Keratinocyte (primary cell): ENCODE measurements at places on chromosomes 7 and 10. TPM values are rescaled to one million over a fixed set of nuclear protein-coding genes. Genes with fewer than 3 reads are reported as not detected.

Gene KNDC1
- polyA plus RNA-seq = 0.02 to 0.32 TPM (median 0.20 TPM) in 3 replicates

Gene TMEM196
- polyA plus RNA-seq = not detected in 3 replicates

Gene NODAL
- 0.30 to 0.46 TPM (median 0.45 TPM) in 3 replicates for polyA plus RNA-seq

Gene PRSS37
- polyA plus RNA-seq = not detected in 3 replicates

Gene HYAL4
- 0.25 to 0.39 TPM (median 0.26 TPM) in 3 replicates for polyA plus RNA-seq

Gene CYP2C19
- polyA plus RNA-seq = 0.03 TPM in 1 of 3 replicates, not detected in the others

Gene GLI3
- polyA plus RNA-seq = 2.0 to 3.7 TPM (median 3.6 TPM) in 3 replicates

Gene CPEB3
- polyA plus RNA-seq = 0.20 to 0.47 TPM (median 0.39 TPM) in 3 replicates

Gene ASB10
- not detected in 3 replicates for polyA plus RNA-seq

GRCh38 chr7:142788303-142789289 lies 17.8 kb downstream of the PRSS2 start:
- H3K36me3 ChIP-seq = no peaks in the 10 kb centered on the region
- DNase-seq = no peak
- no peaks in the 10 kb centered on the region for H3K27me3 ChIP-seq
- H3K4me3 ChIP-seq = no peak overlapping the region
- H3K4me1 ChIP-seq = no peaks in the 10 kb centered on the region

DNA sequence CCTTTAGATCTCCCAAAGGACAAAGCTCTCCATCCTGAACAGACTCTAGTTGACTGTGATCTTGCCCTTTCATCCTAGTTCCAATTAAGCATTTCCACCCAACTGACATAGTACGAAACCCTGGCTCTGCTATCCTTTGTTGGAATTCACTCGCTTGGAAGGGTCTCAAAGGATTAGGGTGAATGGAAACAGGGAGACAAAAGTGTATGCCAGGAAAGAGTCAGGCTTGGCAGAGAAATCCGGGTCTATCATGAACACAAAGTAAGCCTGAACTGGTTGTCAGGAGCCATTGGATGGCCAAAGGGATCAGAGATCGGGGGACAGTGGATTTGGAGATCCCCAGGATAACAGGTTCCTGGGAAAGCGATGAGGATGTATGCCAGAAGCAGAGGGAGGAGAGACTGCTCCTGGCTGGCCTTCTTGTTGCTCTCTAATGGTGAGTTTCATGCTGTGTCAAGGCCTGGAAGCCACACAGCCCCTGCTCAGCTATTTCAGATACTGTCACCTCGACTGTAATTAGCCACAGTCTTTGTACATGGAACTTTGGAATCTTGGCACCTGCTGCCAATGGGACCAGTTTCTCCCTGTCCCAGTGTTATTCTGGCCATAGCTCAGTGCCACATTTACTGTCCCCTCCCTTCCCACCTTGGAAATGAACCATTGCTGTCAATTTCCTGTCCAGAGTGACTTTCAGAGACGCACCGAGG lies 1168.7 kb upstream of the AUTS2 start:
- H3K27me3 ChIP-seq = no peaks in the 10 kb centered on the region
- no peaks in the 10 kb centered on the region for H3K4me1 ChIP-seq
- no peak overlapping the region for H3K27ac ChIP-seq
- H3K4me3 ChIP-seq = no peak overlapping the region
- no peak for DNase-seq

DNA sequence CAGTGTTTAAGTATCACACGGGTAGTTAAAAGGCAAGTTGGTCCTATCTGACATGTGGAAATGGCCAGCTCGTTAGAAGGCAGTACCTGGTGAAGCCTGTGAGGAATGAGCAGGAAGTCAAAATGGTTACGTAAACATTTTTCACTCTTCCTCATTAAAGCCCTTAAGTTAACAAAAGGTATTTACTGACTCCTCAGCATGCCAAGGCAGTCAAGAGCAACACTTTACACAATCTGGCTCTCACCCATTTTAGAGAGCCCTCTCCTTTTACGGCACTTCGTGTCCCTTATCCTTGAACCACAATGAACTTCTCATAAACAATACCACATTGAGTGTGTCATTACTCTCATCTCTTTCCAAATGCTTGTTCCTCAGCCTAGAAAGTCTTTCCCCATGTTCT lies 11.0 kb upstream of the RSBN1L start:
- H3K27me3 ChIP-seq = no peaks in the 10 kb centered on the region
- peaks cover 8% of the 10 kb centered on the region for H3K4me1 ChIP-seq
- DNase-seq = no peak
- H3K36me3 ChIP-seq = peaks cover 5% of the 10 kb centered on the region
- H3K27ac ChIP-seq = peak overlapping the region; percentile 1

DNA sequence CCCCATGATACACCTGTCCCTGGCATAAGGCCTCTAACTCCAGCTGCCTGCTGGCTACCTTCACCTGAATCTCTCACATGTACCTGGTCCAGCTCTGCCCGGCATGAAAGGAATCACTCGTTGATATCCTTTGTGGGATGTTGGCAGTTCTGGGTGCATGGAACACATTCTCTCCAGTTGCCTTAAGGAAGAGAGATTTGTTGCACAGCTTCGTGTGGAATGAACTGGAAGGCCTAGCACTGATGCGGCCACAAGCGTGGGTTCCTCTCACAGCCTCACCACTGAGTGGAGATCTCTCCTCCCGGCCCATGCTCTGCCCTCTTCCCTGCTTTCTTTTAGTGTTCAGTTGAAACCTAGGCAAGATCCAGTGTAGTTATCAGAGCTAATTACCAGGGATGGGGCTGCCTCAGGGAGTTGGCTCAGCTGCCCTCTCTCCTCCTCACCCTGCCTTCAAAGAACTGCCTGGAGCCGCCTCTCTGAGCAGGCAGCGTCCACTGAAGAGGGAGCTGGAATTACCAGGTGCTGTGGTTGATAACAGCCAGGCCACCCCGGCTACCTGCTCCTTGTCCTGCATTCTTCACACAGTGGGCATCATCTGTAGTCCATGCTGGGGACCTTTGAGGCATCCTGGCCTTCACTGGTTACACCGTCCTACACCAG lies 194.3 kb downstream of the CCDC3 start:
- no peaks in the 10 kb centered on the region for H3K36me3 ChIP-seq
- H3K27ac ChIP-seq = no peak overlapping the region
- H3K4me3 ChIP-seq = no peak overlapping the region
- H3K4me1 ChIP-seq = no peaks in the 10 kb centered on the region
- DNase-seq = no peak
- H3K27me3 ChIP-seq = no peaks in the 10 kb centered on the region

DNA sequence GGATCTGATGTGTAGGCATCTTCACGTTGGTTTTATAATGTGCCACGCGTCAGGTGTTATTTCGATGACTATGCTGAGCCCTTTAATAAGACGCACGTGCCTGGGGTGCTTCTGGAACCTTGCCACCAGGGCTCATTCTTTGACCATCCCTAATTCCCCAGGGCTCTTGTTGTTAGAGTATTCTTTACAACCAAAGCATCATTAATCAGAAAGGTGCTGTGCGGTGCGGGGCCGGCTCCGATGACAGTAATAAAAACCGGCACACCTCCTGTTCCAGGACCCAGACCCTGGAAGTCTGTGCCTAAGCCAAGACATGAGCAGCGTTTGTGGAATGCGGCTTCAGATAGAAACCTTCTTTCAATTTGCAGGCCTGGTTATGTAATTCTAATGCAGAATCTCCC lies 58.4 kb downstream of the MGMT start:
- H3K4me3 ChIP-seq = peak overlapping the region; percentile 57
- H3K27ac ChIP-seq = peak overlapping the region; percentile 36
- peaks cover 15% of the 10 kb centered on the region for H3K4me1 ChIP-seq
- no peaks in the 10 kb centered on the region for H3K36me3 ChIP-seq
- H3K27me3 ChIP-seq = no peaks in the 10 kb centered on the region
- DNase-seq = peak; percentile 33

DNA sequence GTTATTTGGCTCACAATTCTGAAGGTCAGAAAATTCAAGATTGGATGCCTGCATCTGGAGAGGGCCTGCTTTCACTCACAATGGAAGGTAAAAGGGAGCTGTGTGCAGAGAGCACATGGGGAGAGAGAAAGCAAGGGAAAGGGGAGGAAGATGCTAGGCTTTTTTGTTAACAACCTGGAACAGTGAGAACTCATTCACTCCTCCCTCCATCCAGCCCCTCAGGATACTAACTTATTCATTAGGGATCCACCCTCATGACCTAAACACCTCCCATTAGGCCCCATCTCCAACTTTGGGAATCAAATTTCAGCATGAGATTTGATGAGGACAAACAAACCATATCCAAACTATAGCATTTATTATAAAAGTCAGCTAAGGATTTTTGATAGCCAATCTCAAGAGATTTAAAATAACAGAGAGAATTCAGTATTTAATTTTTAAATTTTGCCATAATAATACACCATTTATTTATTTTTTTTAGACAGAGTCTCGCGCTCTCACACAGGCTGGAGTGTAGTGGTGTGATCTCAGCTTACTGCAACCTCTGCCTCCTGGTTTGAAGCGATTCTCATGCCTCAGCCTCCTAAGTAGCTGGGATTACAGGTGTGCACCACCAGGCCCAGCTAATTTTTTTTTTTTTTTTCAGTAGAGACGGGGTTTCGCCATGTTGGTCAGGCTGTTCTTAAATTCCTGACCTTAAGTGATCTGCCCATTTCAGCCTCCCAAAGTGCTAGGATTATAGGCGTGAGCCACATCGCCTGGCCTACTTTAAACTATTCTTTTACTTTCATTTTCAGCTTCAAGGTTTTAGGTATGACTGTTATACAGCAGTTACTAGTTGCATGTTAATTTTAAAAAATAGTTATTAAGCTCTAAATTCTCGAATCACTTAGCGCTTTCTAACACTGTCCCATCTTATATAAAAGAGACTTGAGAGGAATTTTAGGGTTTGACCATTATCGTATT lies 20.3 kb upstream of the ETV1 start:
- H3K27ac ChIP-seq = no peak overlapping the region
- no peaks in the 10 kb centered on the region for H3K36me3 ChIP-seq
- H3K4me3 ChIP-seq = no peak overlapping the region
- no peaks in the 10 kb centered on the region for H3K4me1 ChIP-seq
- H3K27me3 ChIP-seq = no peaks in the 10 kb centered on the region
- DNase-seq = no peak

DNA sequence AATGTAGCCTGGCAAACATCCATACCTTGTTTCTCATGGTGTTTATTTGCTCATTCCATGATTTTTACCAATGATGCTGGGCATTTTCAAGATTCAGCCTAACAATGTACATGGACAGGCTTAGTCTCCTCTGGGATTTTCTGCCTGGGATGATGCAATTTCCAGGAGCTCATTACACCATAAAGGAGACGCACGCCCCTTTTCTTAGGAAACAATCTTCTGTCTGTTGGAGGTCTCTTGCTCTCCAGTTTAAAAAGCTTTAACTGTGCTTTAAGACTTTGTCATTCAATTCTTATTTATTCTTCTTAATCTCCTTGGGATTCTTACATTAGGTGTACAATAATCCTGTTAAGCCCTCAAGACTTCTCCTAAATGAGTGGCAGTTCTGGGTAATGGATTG lies 150.3 kb upstream of the NRP1 start:
- H3K4me1 ChIP-seq = no peaks in the 10 kb centered on the region
- DNase-seq = no peak
- H3K36me3 ChIP-seq = no peaks in the 10 kb centered on the region
- no peak overlapping the region for H3K4me3 ChIP-seq

GRCh38 chr7:137667633-137668387 lies 179.0 kb downstream of the DGKI start:
- DNase-seq = no peak
- H3K4me1 ChIP-seq = peaks cover 21% of the 10 kb centered on the region
- no peak overlapping the region for H3K27ac ChIP-seq

DNA sequence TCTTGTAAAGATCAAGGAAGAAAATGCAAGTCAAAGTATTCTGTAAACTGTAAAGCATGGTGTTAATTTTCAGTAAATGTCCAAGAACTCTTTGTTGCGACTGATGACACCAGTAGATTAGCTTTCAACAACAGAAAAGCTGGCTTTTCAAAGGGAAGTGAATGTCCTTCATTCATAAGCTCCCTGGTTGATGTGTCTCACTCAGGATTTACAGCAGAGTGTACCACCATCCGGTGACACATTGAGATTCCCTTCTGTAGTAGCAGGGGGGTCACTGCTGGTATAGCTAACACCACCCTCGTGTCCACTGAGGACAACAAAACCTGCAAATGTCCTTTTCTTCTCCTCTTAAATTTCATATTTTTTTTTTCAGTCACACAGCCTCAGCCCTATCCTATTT lies 253.4 kb downstream of the SORCS1 start:
- DNase-seq = no peak
- no peaks in the 10 kb centered on the region for H3K4me1 ChIP-seq
- H3K36me3 ChIP-seq = no peaks in the 10 kb centered on the region
- H3K4me3 ChIP-seq = no peak overlapping the region

DNA sequence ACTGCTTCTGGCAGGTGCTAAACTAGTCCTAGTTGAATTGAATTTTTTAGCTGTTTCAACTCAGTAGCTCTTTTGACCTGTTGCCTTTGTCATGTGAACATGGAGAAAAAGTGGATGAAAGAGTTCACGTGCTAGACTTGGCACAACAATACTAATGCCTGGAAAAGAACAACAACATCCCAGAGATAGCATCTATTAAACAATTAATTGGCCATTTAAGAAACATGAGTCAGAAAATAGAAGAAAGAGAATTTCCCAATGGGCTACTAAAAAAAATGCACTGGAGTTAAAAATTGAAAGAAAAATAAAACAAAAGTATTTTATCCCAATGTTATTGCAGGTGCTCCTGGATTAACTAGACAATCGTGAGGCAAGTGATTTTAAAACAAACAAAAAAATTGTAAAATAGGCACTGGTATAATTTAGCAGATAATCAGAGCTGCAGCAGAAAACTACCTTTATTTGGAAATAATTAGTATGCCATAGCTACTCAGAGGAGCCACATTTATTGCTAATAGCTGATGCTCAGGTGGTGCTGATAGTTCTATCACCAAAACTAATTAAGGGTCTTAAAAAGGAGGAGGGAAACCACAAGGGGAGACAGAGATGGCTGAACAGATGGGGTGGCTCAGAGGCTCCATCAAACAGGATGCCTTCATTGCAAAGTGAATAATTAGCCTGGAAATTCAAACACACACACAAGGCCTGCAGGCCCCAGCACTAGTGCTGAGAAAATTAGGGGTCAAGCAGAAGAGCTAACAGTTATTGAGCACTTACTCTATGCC lies 17.6 kb downstream of the CCDC71L start:
- H3K27ac ChIP-seq = no peak overlapping the region
- no peaks in the 10 kb centered on the region for H3K4me1 ChIP-seq
- no peak for DNase-seq
- H3K27me3 ChIP-seq = no peaks in the 10 kb centered on the region
- no peaks in the 10 kb centered on the region for H3K36me3 ChIP-seq
- H3K4me3 ChIP-seq = no peak overlapping the region

DNA sequence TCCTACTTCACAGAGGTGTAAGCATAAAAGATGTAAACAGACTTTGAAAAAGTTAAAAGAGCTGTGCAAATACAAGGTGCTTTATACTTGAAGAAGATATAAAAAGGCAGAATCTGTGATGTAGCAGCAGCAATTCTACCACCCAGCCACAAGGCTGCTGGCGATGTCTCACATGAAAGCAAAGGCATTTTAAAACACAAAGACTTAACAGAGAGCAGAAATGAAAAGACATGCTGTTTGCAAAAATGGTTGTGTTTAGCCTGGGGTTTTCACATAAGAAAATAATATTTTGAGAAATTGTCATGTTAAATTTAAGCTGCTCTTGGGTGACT lies 85.5 kb upstream of the ZNF800 start:
- no peaks in the 10 kb centered on the region for H3K36me3 ChIP-seq
- H3K4me1 ChIP-seq = no peaks in the 10 kb centered on the region
- H3K27me3 ChIP-seq = no peaks in the 10 kb centered on the region
- H3K4me3 ChIP-seq = no peak overlapping the region

GRCh38 chr7:158979635-158980351 lies 123.4 kb downstream of the DYNC2I1 start:
- peaks cover 5% of the 10 kb centered on the region for H3K4me1 ChIP-seq
- H3K27ac ChIP-seq = no peak overlapping the region
- no peaks in the 10 kb centered on the region for H3K36me3 ChIP-seq
- H3K4me3 ChIP-seq = no peak overlapping the region
